Activated CD4-positive, alpha-beta memory T cell treated with anti-CD3 and anti-CD28 coated beads, Interleukin-2, amount 10 ng/mL, durations not matched to agents 7 days and 5 days (primary cell): ENCODE measurements at places on chromosomes 12 and 14. TPM values are rescaled to one million over a fixed set of nuclear protein-coding genes. Genes with fewer than 3 reads are reported as not detected.

DNA sequence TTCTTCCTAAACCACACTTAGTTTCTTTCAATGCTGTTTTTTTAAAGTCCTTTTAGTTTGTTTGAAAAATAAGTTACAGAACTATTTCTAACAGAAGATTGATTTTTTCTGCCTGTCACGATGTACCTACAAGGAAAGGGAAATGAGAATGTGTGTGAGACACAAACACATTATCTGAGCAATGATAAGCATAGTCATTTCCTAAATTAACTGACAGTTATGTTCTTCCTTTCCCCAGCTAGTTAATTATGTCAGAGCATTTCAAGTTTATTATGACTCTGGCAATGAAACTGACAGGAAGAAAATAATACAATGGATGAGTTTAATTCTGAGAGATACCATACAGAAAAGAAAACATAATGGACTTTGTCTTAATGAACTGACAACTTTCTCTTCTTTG is 21.3 kb upstream of the LDHB start:
- H3K4me3 ChIP-seq: peak overlapping the region; percentile 15
- peaks cover 34% of the 10 kb centered on the region for H3K4me1 ChIP-seq
- peak overlapping the region; percentile 58 for H3K27ac ChIP-seq
- DNase-seq: no peak
- no peaks in the 10 kb centered on the region for H3K27me3 ChIP-seq

DNA sequence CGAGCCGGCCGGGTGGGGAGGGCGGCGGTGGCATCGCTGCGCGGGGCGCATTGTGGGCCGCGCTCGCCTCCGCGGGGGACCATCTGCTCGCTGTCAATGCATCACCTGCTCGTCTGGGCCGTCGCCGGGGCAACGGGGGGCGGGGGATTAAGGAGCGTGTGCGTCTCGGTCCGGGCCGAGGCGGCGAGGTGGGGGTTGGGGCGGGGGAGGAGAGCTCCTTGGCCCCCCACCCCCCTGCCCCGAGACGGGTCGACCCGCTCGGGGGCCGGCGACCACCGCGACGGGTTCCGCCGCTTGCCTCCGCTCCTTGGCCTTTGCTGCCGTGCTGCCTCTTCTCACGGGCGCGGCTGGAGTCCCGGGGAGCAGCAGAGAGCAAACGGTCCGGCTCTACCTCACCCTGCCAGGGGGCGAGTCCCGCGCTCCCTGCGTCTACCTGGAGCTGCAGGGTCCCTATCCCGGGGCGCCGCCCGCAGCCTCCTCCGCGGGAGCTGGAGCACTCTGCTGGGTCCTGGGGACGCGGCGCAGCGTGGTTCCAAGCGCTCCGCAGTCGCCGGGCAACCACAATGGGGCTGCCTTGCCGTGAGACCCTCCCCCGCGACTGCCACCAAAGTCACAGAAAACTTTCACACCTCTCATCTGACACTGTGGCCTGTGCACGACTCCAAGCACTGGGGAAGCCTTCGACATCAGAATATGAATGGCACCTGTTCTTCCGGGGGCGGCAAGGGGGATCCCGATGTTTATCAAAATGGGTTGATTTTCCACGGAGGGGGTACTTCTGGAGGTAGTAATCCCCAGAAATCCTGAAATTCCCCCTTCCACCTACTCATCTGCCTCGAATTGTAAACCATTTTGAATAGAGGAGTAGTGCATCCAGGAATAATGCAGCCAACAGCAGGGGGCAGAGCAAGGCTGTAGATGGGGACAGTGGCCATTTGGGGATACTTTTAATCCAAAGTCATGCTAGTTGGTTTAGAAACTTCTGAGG is at the start of gene C12orf42:
TSS of gene C12orf42 (minus strand) at position 500 of the 988 bp plus-strand sequence. CDS start 17,542 bp downstream, outside the sequence.
- H3K27ac ChIP-seq: no peak within 1 kb of the TSS
- peak; percentile 35 for DNase-seq
- H3K36me3 ChIP-seq: no peaks in the 10 kb centered on the region
- H3K4me1 ChIP-seq: peaks cover 17% of the 10 kb centered on the region

DNA sequence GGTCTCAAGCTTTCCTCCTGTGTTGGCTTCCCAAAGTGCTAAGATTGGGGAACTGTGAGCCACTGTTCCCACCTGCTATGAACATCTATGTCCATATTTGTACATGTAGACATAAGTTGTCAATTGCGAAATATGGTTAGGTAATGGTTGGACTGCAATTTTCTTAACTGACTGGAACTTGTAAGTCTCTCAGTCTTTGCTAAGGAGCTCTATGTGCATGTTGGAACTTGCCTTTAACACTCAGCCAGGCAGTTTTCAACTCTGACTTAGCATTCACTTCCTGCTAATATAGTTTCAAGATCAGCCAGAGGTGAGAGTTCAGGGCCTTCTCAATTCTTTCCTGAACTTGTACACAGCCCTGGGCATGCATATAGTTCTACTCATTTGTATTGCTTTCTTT is 44.5 kb upstream of the EEA1 start:
- no peak overlapping the region for H3K27ac ChIP-seq
- H3K4me1 ChIP-seq: peaks cover 9% of the 10 kb centered on the region
- no peaks in the 10 kb centered on the region for H3K27me3 ChIP-seq
- DNase-seq: no peak
- peaks cover 3% of the 10 kb centered on the region for H3K36me3 ChIP-seq

DNA sequence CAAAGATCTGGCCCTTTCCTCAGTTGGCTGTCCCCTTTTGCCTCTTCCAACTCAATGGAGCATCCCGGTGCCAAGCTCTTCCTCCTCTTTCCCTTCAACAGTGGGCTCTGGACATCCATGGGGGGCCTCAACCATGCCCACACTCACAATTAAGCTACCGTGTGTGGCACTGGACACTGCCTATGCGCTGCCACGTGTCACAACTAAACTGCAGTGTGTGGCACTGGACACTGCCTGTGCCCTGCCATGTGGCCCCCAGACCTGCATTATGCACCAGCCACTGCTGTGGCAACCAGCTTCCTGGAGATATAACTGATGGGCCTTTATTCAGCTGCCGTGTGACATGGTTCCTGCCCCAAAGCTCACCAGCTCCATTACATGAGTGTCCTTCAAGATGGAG is 179.1 kb downstream of the KCNA5 start:
- no peak for DNase-seq
- H3K36me3 ChIP-seq: no peaks in the 10 kb centered on the region
- peaks cover 4% of the 10 kb centered on the region for H3K4me1 ChIP-seq

DNA sequence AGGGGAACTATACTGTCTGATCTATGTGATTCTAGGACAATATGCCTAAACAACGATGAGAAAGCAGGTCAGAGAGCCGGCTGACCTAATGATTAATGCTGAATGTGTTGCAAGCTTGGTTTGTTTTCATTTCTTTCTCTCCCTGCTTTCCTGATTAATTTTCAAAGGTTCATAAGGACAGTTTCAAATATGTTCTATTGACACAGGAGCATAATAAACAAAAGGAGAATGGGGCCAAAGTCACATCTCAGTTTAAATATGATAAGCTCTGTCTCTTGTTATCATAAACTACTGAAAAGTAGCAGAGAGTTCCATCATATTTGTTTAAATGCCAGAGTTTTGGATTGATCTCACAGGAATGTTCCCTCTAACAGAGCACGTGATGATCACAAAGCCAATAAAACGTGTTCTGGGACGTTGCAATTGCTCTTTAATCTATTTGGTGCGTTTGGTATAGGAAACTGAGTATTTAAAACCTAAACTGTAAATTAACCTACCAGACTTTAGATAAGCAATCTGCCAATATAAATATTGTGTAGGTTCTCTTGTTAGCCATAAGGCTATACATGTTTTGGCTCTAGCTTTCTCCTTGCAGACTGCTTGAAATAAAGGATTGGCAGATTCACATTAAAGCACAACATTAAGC is 3.7 kb upstream of the HSD17B6 start:
- no peak for DNase-seq
- no peak overlapping the region for H3K27ac ChIP-seq
- H3K4me1 ChIP-seq: peaks cover 17% of the 10 kb centered on the region
- H3K36me3 ChIP-seq: peaks cover 3% of the 10 kb centered on the region
- peaks cover 4% of the 10 kb centered on the region for H3K27me3 ChIP-seq
- no peak overlapping the region for H3K4me3 ChIP-seq

GLT1D1 gene
- not detected for total RNA-seq
